Activated T-helper 2 cell treated with anti-CD3 and anti-CD28 coated beads, Interferon-gamma antibody, Interleukin-2, Interleukin-4, amounts not matched to agents 10 μg/mL and 5 μg/mL and 100 μg/mL, durations not matched to agents 14 hours and 24 hours and 36 hours (primary cell): ENCODE measurements at places on chromosomes 2 and 18.

DNA sequence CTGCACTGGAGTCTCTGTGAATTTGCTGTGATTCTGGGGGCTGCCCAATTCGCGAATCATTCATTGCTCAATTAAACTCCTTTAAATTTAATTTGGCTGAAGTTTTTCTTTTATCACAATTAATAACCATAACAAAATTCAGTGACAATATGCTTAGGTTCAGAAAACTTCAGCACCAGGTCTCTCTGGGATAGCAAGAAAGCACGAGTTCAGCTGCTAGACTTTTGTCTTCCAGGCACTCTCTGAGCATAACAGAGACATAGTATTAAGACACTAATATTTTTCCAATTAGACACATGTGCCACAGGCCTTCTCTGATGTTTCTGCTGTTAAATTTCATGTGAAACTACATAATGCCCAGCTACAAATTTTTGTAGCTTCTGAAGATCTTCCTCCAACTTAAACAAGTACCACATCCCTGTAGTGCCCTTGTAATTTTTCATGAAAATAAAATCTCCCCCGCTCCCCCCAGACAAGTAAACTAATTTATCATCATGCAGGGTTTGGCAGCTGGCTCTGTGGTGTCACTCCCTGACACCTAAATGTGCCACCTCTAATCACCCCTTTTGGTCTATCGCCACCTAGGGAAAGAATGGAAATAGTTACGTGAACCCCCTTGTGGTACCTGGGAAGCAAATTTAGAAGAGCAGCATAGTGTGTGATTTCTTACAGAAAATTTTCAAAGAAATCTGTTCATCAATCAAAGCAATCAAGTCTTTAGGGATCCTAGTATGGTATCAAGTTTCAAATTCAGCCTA is 94.1 kb downstream of the CSRNP3 start:
- no peaks in the 10 kb centered on the region for H3K36me3 ChIP-seq
- H3K27ac ChIP-seq: no peak overlapping the region
- H3K4me3 ChIP-seq: no peak overlapping the region
- H3K4me1 ChIP-seq: no peaks in the 10 kb centered on the region

DNA sequence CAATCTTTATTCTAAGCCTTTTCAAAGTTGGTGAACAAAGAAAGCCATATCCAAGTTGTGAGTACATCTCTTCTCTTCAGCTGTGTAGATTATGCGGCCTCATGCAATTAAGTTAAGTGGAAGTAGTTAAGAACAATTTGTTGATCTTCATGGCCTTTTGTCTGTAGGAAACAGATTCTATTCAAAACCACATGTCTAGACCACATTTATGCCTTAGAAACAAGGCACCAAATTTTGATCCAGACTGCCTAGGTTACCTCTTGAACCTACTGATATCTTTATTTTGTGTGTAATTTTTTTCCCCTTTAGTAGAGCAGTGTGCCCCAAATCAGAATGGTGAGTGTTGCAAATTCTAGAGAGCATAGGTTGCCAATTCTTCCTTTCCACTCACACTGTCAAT is 101.6 kb upstream of the CERS6 start:
- H3K36me3 ChIP-seq: no peaks in the 10 kb centered on the region
- peaks cover 13% of the 10 kb centered on the region for H3K27me3 ChIP-seq
- H3K27ac ChIP-seq: no peak overlapping the region

GRCh38 chr2:69291721-69292120 is 95.3 kb downstream of the GFPT1 start:
- no peaks in the 10 kb centered on the region for H3K36me3 ChIP-seq
- no peaks in the 10 kb centered on the region for H3K4me1 ChIP-seq
- H3K4me3 ChIP-seq: no peak overlapping the region

DNA sequence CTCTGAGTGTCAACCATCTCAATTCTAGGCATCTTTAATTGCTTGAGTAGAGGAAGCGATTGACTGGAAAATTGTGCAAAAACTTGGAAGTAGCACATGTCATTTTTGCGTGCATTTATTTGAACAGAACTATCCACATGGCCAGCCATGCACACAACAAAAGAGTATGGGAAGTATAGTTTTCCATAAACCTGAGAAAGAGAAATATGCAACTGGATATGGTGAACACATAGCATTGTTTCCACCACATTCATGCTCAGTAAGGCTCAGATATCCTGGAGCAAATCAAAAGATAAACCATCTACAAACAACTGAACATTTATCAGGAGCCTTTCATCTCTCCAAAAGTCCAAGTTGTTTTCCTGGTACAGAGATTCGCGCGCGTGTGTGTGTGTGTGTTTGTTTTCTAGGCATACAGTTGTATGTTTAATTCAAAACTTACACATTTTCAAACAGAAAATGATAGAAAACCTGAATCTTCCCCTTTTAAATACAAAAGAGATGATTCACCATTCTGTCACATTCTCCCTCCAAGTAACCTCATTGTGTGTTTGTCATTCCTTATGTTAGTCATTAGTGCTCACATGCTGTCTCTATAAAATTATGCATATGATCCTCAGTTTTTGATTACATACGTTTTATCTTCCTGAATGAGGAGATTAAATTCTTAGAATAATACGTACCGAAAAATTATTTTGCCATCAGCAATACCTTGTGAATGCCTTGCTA is 780.4 kb upstream of the NRXN1 start:
- no peaks in the 10 kb centered on the region for H3K27me3 ChIP-seq
- no peak overlapping the region for H3K27ac ChIP-seq
- no peak for DNase-seq
- no peak overlapping the region for H3K4me3 ChIP-seq
- H3K4me1 ChIP-seq: no peaks in the 10 kb centered on the region

DNA sequence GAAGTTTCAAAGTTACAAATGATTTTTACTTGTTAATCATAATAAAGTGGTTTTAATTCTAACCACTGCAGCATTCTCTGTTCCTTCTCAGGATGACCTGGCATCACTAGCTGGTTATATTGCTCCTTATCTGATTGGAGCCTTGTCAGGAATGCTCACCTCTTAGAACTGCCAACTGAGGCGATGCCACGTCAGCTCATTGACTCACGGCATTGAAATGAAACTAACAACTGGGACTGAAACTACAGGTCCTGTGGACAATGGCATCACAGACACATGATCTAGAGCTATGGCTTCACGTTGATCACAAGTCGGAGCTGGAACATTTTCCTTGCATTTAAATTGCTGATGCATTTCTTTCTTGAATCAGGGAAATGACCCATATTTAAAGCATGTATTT is 54.9 kb upstream of the MAP2 start:
- no peaks in the 10 kb centered on the region for H3K27me3 ChIP-seq
- H3K4me3 ChIP-seq: no peak overlapping the region
- no peaks in the 10 kb centered on the region for H3K36me3 ChIP-seq
- H3K27ac ChIP-seq: no peak overlapping the region
- no peak for DNase-seq
- peaks cover 1% of the 10 kb centered on the region for H3K4me1 ChIP-seq

GRCh38 chr2:151029406-151030157 is 232.1 kb downstream of the RBM43 start:
- H3K36me3 ChIP-seq: no peaks in the 10 kb centered on the region
- no peak for DNase-seq
- no peaks in the 10 kb centered on the region for H3K4me1 ChIP-seq
- H3K27me3 ChIP-seq: no peaks in the 10 kb centered on the region

DNA sequence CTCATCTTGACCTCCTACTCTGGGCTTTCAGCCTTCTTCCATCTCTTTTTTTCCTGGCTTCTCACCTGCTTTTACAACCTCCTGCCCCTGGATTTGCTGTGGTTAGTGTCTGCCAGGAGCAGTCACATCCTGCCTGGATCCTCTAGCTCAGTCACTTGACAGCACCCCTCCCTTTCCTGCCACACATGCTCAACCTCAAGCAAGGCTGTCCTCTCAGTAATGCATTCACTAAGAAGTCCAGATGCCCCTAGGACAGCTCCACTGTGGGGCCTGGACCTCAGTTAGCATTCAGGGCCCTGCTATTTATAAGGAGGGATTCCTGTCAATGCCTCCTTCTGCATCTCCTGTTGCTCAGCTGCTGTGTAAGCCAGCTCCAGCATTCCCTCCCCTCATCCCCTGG is 275.5 kb downstream of the SMAD2 start:
- H3K4me3 ChIP-seq: no peak overlapping the region
- H3K27me3 ChIP-seq: no peaks in the 10 kb centered on the region
- H3K4me1 ChIP-seq: no peaks in the 10 kb centered on the region
- no peaks in the 10 kb centered on the region for H3K36me3 ChIP-seq
- H3K27ac ChIP-seq: no peak overlapping the region

- no peaks in the 10 kb centered on the region for H3K4me1 ChIP-seq
- no peaks in the 10 kb centered on the region for H3K36me3 ChIP-seq
- no peaks in the 10 kb centered on the region for H3K27me3 ChIP-seq
- no peak overlapping the region for H3K4me3 ChIP-seq
- DNase-seq: no peak
These were observed 190.5 kb upstream of the MC4R start for GRCh38 chr18:60563082-60563481.

GRCh38 chr2:238159661-238160205 is 963 bp downstream of the ERFE start:
- peaks cover 19% of the 10 kb centered on the region for H3K27me3 ChIP-seq
- H3K27ac ChIP-seq: no peak overlapping the region
- DNase-seq: no peak
- no peaks in the 10 kb centered on the region for H3K36me3 ChIP-seq
- H3K4me1 ChIP-seq: peaks cover 4% of the 10 kb centered on the region

- DNase-seq: no peak
- H3K27ac ChIP-seq: no peak overlapping the region
- no peaks in the 10 kb centered on the region for H3K36me3 ChIP-seq
- no peak overlapping the region for H3K4me3 ChIP-seq
- no peaks in the 10 kb centered on the region for H3K4me1 ChIP-seq
These were observed 278.8 kb downstream of the RND3 start for GRCh38 chr2:150208689-150209088.

- no peak overlapping the region for H3K4me3 ChIP-seq
- H3K36me3 ChIP-seq: no peaks in the 10 kb centered on the region
- no peaks in the 10 kb centered on the region for H3K4me1 ChIP-seq
- no peak overlapping the region for H3K27ac ChIP-seq
These were observed 418.3 kb upstream of the CYRIA start for GRCh38 chr2:17083902-17084301.

GRCh38 chr2:126657636-126658318 is 1.8 kb downstream of the GYPC start:
- H3K27me3 ChIP-seq: no peaks in the 10 kb centered on the region
- H3K4me1 ChIP-seq: peaks cover 61% of the 10 kb centered on the region
- peak; percentile 72 for DNase-seq
- H3K36me3 ChIP-seq: peaks cover 47% of the 10 kb centered on the region

DNA sequence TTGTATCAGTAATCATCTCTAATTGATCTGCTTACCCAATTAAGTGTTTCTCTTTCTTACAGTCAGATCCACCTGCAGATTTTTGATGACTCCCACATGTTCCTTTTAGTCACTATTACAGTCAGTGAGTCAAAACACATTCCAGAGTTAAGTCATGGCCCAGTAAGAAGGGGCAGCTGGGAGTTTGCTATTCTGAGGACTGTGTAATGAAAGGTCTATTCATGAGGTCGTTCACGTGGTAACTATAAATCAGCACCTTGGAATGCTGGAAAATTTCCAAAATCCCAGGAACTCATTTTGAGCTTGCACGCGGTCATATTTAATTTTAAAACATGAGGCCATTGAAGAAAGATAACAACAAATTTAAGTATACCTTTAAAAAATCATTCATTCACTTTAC is 252.5 kb downstream of the XIRP2 start:
- H3K4me1 ChIP-seq: no peaks in the 10 kb centered on the region
- H3K36me3 ChIP-seq: no peaks in the 10 kb centered on the region
- no peak overlapping the region for H3K27ac ChIP-seq
- no peak for DNase-seq

DNA sequence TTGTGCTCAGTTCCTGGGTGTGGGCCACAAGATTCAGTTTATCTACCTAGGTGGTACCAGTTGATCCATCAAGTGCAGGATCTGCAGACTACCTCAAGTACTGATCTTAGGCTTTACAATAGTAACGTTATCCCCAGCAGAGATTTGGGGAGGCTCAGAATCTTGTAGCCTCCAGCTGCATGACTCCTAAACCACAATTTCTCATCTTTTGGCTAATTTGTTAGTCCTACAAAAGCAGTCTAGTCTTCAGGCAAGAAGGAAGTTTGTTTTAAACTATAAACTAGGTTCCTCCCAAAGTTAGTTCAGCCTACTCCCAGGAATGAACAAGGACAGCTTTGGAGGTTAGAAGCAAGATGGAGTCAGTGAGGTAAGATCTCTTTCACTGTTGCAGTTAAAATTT is 213.5 kb upstream of the PIEZO2 start:
- no peaks in the 10 kb centered on the region for H3K27me3 ChIP-seq
- no peak for DNase-seq
- H3K4me3 ChIP-seq: no peak overlapping the region
- H3K36me3 ChIP-seq: no peaks in the 10 kb centered on the region
- H3K4me1 ChIP-seq: no peaks in the 10 kb centered on the region

DNA sequence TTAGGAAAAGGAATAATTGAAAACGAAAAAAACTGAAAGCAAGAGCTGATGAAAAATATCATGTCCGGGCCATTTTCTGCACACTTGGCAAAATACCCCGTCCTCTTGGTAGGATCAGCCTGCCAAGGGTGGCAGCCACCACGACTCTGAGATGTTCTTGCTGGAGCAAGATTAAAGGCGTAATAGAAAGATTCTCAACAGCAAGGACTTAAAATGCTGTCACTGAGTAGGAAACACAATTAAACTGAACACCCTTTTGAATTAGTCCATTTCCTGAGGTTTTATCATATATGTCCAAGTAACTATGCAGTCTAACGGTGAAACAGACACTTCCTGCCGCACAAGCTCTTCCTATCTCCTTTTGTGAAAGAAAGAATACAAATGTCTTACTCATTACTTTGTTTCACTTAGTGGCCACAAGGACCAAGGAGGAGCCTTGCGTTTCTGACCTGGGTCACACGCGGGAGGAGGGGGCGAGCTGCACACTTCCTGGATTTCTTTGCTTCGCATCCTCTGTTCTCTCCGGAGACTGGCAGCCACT is 222.7 kb downstream of the PIEZO2 start:
- no peak overlapping the region for H3K27ac ChIP-seq
- H3K4me1 ChIP-seq: no peaks in the 10 kb centered on the region
- no peak overlapping the region for H3K4me3 ChIP-seq
- DNase-seq: no peak
- peaks cover 4% of the 10 kb centered on the region for H3K27me3 ChIP-seq
- H3K36me3 ChIP-seq: no peaks in the 10 kb centered on the region

DNA sequence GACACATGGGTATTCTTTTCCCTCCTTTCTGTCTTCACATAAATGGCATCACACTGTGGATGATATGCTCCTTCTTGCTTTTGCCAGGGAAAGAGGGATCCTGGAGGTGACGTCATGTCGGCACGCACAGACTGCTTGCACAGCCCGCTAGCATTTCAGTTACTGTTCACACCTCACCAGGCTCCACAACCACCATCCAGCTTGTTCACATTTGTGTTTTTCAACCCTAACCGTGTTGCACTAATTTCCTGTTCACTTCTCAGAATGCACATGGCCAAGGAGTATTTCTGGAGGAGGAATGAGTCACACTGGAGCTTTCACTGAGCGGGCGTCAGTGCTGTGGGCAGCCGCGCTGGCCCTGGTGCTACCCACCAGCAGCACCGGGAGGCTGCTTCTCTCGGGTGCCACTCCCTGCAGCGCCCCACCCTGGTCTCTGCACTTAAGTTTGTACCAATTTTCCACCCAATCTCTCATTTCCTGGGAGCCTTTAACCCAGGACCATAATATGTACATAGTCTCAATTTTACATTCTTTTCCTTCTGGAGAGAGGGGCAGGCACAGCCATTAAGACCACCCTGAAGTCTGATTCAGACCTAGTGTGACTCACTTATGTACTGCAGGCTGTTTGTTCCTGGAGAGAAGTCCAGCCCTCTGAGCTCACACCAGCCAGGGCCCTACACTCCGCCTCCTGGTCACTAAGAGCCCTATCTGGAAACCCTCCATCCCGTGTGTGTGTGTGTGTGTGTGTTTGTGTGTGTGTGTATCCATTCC is 65.1 kb downstream of the MBP start:
- no peaks in the 10 kb centered on the region for H3K27me3 ChIP-seq
- peaks cover 81% of the 10 kb centered on the region for H3K36me3 ChIP-seq
- peak overlapping the region; percentile 63 for H3K4me3 ChIP-seq
- peaks cover 97% of the 10 kb centered on the region for H3K4me1 ChIP-seq
- peak overlapping the region; percentile 94 for H3K27ac ChIP-seq
